ENCODE measurements at places on chromosomes 6 and 20.

GRCh38 chr6:93017213-93017612, 402.1 kb downstream of the EPHA7 start:
- DNase-seq: no peak

DNA sequence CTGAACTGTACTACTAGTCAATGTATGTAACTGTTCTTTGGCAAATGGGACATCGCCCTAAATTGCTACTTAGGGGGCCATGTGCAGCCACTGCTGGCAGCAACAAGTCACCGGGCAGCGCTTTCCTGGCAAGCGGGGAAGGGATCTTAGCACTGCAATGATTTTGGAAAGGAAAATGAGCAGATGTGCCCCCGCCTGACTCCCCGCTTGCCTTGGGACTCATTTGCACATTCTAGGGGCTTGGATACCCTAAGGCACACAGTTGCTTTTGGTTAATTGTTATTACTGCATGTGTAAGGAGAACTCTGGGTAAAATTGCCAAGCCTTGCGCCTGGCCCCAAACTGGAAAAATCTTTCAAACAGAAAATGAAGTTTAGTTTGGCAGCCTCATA, 32.2 kb downstream of the CD83 start:
- DNase-seq: no peak

GRCh38 chr6:34082348-34082747, 63.5 kb downstream of the GRM4 start:
- no peak for DNase-seq

DNA sequence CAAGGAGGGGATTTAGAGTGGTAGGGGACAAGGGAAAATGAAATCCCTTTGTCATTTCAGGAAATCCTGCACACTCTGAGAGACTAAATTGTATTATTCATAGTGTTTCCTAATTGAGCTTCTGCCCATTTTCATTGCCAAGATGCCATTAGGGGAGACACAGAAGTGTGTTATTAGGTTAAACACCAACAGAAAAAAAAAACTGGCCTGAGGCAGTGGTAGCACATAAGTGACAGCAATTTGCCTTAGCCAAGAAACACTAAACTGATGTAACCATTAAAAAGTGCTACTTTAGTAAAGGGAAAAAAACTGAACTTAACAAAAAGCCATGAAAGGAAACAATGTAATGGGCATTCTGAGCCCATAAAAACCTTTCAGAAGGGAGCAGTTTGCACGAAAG, 270.5 kb upstream of the PLN start:
- DNase-seq: no peak

DNA sequence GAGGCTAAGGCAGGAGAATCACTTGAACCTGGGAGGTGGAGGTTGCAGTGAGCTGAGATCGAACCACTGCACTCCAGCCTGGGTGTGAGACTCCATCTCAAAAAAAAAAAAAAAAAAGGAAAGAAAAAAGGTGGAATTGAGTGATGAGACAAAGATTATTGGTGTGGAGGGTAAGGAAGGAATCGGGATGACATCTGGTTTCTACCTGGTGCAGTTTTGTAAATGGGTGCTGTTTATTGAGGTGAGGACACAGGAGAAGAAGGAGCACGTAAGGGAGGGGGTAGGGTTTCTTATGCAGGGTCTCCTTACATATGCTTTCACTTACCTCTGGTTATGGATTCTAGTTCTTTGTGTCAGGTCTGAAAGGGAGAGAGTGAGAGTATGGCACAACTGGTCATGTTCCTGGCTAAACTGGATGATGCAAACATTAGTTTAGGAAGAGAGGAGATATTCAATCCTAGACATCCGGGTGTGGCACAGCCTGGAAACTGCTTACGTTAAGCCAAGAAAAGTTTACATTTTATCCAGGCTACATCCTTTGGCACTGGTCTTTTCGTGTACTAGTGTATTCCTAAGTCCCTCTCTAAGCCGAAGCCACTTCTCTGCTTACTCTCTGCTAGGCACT, 5.4 kb downstream of the RALY start:
- no peak for DNase-seq

DNA sequence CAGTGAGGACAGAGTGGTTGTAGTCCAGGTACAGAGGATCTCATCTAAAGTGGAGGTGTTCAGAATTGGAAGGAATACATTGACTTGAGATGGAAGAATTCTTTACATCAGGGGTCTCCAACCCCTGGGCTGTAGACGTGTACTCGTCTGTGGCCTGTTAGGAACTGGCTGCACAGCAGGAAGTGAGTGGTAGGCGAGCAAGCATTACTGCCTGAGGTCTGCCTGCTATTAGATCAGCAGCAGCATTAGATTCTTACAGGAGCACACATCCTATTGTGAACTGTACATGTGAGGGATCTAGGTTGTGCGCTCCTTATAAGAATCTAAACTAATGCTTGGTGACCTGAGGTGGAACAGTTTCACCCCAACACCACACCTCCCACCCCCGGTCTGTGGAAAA, 121.1 kb downstream of the CDKAL1 start:
- DNase-seq: no peak
